ENCODE measurements at places on chromosomes 7 and 10. TPM values are rescaled to one million over a fixed set of nuclear protein-coding genes. Genes with fewer than 3 reads are reported as not detected.

GRCh38 chr10:44879531-44879899 is 31.6 kb upstream of the TMEM72 start:
- DNase-seq = no peak

ALOX5 gene
- polyA plus RNA-seq = 69.3 TPM

DNA sequence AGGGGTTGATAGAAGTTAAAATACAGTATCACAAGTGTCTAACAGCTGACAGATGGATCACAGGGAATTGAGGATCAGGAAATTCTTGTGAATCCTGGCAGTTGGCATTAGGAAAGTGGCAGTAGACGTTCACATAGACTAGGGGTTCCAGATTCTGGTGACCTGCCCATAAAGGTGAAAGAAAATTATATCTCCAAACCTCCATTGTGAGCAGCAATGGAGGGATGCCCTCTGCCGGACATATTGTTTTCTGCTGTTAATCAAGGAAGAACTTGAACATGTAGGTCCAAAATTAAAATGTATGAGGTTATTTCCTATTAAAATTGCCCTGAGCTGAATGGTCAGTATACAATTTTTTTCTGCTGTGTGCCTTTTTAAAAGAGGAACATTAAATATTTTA is 5.1 kb downstream of the NME8 start:
- no peak for DNase-seq

- no peak for DNase-seq
Measured at GRCh38 chr7:139384611-139385010, 24.9 kb downstream of the LUC7L2 start.
